ENCODE measurements at places on chromosomes 12 and 14. TPM values are rescaled to one million over a fixed set of nuclear protein-coding genes. Genes with fewer than 3 reads are reported as not detected.
A peak's percentile ranks its signal among the peaks of the same experiment; 100 is the strongest.

The SLC2A14 gene
- 7.4 TPM for total RNA-seq

The JPH4 gene
- 0.13 TPM for total RNA-seq

The TAS2R43 gene
- total RNA-seq, result not detected

The CPM gene
- 0.22 TPM for total RNA-seq

The GDF3 gene
- total RNA-seq, result not detected

The VASH1 gene
- 0.27 TPM for total RNA-seq

The CAPS2 gene
- 0.36 TPM for total RNA-seq

The SLC6A13 gene
- 0.33 TPM for total RNA-seq

The SERPINA10 gene
- not detected for total RNA-seq

The TOMM20L gene
- not detected for total RNA-seq

The NFE2 gene
- 252 TPM for total RNA-seq

The MMP14 gene
- 2.3 TPM for total RNA-seq

The PTPRO gene
- total RNA-seq, result 0.22 TPM

DNA sequence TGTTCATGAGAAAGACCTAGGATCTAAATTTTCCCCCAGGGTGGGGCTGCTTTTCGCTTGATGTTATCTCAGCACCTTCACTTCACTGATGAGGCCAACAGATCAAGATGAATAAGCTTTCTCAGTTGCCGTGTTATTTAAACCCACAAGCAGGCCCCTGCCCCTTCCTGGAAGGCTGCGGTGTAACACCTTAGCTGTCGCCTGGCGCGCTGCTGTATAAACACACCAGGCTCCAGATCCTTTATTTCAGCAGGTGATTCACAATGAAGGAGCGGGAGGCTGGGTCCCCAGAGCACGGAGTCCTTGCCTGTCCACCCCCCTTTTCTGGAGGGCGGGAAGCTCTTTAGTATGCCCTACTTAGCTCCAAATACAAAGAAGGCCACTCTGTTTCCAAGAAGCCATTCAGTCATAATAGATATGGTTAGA is 515.4 kb downstream of the FUT8 start:
- DNase-seq, result no peak

GRCh38 chr12:14873440-14874185 is 12.0 kb downstream of the MGP start:
- DNase-seq, result no peak

- no peak for DNase-seq
Measured at GRCh38 chr14:67580336-67581171, 19.5 kb downstream of the PIGH start.

GRCh38 chr12:48070731-48071130 is 35.1 kb downstream of the SENP1 start:
- no peak for DNase-seq

- DNase-seq, result no peak
Measured at GRCh38 chr12:90028635-90029051, 320.0 kb upstream of the ATP2B1 start.

DNA sequence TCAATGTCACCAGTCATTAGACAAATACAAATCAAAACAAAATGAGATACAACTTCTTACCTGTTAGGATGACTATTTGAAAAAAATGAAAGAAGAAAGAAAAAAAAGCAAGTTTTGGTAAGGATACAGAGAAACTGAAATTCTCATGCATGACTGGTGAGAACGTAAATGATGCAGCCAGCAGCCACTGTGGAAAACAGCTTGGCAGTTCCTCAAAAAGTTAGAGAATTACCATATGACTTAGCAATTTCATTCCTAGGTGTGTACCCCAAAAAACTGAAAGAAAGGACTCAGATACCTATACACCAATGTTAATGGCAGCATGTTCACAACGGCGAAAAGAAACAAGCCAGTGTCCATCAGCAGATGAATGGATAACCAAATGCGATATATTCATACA is 26.6 kb downstream of the NINJ2 start:
- no peak for DNase-seq

DNA sequence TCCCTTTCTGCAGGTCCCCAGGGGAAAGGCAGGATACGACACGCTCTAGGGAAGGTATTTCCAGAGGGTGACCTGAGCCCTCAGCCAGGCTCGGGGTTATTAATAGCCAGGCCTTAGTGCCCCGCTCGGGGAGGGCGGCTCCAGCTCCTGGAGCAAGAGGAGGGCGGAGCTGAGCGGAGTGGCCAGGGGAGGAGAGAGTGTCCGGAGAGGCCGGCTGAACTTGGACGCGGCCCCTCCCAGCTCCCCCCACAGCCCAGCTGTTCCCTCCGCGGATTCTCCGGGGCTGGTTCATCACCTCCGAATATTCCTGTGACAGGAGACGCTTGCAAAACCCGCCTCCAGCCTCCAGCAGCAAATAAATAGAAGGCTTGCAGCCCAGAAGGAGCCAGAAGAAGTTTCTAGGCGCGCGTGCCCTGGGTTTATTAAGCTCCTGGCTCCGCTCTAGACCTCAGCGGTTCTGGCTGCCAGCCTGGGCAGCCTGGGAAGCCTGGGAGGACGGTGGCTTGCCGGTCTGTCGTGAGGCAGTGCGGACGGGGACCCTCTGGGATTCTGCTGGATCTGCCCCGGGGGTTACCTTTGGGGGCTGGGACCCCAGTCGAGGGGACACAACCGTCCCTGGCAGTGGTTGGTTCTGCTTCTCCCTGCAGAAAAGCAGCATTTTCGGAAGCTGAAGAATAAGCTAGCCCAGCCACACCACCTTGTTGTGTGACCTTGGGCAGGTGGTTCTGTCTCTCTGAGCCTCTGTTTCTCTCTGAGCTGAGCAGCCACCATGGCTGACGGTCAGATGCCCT is at the start of gene HSPB8:
TSS of gene HSPB8 (plus strand) at position 388 of the 791 bp plus-strand sequence. CDS start at position 770, 382 bp downstream.
- DNase-seq, result peak; percentile 26

- DNase-seq, result no peak
Measured at GRCh38 chr14:92677087-92677668, 71.2 kb downstream of the LGMN start.

DNA sequence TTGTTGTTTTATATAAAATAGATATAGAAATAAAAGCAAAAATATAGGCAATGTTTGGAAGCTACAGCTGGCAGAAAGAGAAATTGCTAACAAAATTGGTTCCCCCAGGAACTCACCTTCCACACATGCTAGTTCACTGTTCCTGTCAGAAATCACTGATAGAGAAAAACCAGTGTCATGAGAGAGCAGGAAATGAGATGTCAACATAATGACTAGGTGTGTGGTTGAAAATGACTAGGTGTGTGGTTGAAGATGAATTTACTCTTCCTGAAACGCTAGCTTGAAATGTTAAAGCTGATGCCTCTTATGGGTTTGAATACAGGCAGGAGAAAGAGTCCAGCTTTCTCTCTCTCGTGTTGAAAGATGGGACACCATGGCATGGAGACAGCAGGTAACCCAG is 216.3 kb downstream of the C12orf42 start:
- DNase-seq, result no peak

DNA sequence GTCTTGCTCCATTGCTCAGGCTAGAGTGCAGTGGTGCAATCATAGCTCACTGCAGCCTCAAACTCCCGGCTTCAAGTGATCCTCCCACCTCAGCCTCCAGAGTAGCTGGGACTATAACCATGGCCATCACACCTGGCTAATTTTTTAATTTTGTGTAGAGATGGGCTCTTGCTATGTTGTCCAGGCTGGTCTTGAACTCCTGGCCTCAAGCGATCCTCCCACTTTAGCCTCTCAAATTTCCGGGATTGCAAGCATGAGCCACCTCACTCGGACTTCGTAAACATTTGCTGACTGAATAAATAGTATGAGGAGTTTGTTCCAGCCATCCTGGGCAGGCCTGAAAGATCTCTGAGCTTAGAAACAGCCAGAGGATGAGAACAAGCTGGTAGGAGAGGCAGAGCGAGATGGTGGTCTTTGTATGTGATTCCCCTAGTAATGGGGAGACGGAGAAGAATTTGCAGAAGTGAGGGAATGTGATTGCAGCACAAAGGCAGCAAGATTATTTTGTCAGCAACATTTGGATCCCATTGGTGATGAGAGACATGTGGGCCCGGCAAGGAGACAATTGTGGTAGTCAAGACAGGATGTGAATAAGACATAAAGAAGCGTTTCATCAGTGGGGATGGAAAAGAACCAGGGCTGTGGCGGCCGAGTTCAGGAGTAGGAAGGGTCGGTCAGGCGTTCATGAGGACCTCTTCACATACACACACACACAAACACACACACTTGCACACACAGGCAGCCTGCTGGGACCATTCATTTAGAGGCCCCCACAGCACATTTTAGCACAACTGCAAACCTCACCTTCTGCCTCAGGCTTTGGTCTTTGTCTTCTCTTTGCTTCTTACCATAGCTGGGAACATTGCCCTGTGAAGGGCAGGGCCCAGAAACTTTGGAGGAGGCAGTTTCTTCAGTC is 155.5 kb downstream of the ZFP36L1 start:
- DNase-seq, result no peak

DNA sequence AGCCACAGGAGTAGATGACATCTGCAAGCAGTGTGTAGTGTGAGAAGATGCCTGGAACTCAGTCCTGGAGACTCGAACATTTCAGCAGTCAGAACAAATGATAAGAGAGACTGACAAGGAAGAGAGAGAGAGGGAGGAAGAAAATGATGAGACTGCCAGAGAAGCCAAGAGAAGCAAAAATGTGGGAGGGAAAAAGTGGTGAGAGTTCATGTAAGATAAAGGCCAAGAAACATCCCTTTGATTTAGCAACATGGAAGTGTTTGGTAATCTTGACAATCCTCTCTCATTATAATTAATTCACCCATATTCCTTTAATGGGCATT is 42.6 kb downstream of the LIMA1 start:
- peak; percentile 49 for DNase-seq

- DNase-seq, result no peak
Measured at GRCh38 chr14:70856851-70857495, 47.7 kb upstream of the MAP3K9 start.

DNA sequence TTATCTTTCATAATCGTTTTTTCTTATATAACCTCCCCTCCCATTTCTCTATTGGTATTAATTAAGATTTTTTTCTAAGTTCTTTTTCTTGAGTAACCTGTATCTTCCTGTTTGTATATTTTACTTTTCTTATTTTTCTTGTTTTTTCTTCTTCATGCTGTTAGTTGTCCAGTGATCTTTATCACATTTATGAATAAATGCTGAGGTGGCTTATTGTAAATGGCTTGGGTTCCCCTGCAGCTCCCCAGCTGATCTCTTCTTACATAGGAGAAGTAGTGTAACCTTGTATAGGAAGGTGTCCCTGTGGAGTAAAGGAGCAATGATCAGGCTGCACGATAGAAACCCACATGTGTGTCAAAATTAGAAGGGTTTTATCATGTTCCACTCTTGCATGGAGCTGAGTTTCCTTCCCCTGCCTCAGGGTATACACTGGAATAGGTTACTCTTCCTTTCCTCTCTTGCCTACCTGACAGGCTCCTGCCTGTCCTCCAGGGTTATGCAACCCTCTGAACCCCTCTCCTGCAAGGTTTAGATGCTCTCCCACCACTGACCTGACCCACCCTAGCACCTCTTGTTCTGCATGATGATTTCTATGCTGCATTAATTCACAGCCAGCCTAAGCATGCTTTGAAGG is 334.8 kb upstream of the RGS6 start:
- DNase-seq, result no peak

- DNase-seq, result no peak
Measured at GRCh38 chr12:238116-238515, 24.2 kb upstream of the SLC6A12 start.

DNA sequence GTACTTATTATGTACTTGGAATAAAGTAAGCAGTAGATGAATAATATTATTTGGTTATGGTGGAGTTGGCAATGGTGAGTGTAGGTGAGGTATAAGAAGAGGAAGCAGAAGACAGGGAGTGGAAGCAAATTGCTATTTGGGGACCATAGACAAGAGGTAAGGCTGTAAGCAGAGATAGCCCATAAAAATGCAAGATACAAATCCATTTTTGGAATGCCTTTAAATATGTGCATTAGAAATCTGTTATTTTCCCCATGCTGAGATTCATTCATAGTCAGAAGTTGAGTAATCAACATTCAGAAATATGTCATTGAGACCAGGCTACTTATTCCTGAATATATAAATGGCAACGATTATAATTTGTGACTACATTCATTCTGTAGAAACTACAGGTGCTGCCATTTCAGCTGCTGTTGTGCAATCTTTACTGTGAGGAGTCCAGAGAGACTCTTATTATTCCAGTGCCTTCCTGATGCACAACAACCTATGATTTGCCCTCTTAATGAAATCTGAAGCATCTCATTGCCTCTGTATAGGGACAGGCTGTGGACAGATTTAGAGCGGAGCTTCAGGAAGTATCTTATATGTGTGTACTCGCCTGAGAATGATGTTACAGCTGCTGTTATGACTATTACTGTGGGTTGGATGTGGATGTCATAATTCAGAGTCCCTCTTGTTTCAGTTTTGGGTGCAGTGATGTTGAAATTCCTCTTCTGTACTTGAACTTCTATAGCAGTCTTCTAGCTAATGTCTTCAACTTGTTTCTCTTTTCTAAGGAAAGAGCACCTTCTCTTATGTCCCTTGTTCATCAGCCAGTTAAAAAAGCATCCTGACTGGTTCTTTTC is 173.8 kb downstream of the NAV3 start:
- no peak for DNase-seq

GRCh38 chr12:124953689-124954405 is 35.1 kb downstream of the DHX37 start:
- no peak for DNase-seq

DNA sequence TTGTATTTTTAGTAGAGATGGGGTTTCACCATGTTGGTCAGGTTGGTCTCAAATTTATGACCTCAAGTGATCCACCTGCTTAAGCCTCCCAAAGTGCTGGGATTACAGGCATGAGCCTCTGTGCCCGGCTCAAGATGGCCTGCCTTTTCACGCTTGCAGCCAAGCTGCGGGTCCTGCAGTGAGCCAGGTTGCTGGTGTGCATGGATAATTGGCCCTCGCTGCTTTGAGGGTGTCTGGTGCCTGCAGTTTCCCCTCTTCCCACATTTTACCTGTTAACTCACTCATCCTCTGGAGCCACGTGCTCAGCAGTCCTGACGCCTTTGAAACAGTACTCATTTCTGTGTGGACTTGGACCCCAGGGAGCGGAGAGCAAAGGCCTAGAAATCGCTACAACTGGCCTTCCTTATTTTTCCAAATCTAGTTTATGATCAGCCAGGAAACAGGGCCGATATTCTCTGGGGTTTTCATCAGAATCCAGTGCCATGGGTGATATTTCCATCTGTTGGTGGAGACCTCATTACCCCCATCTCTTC is 42.2 kb downstream of the TPCN1 start:
- DNase-seq, result no peak

DNA sequence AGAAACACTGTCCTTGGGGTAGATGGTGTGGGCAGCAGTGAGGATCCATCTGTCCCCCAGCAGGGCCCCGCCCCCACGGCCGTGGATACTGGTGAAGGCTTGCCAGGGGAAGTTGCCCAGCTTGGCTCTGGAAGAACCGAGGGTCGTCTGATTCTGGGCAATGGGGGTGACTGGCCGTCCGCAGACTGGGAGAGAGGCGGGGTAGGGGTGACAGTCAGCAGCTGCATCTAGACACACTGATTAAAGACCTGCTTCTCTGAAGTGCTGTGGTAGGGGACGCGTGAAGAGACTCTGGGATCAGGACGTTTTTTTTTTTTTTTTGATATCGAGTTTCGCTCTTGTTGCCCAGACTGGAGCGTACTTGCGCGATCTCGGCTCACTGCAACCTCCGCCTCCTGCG is 4.7 kb upstream of the C1R start:
- DNase-seq, result no peak

GRCh38 chr12:11755302-11755930 is 105.9 kb downstream of the ETV6 start:
- no peak for DNase-seq
